ENCODE measurements at places on chromosomes 7 and 10.

DNA sequence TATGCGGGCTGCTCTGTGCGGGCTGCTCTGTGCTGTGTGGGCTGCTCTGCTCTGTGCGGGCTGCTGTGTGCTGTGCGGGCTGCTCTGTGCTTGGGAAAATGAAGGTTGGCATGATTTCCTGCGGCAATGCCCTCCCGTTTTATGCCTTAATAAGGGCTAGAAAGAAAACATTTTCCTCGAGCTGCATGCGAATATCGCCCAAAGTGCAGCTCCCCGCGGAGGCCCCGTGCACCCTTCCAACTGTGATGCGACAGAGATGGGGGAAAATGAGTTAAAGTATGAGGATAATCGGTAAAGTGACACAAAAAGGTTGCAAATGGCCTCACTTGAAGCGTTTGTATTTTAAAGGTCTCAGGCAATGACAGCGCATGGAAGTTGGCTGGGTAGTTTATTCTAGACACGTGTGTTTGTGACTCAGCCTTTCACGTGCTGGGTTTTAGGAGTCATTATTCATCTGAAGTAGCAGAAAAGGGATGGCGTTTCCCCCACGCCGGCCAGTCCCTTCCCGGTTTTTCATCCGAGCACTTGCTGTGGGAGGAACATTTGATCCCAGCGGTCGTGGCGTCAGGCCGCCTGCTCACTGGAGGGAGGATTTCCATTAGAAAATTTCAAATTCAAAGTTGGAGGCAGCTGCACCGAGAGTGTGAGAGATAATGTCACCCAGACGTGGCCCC, 220.7 kb downstream of the ADARB2 start:
- DNase-seq = peak; percentile 16

DNA sequence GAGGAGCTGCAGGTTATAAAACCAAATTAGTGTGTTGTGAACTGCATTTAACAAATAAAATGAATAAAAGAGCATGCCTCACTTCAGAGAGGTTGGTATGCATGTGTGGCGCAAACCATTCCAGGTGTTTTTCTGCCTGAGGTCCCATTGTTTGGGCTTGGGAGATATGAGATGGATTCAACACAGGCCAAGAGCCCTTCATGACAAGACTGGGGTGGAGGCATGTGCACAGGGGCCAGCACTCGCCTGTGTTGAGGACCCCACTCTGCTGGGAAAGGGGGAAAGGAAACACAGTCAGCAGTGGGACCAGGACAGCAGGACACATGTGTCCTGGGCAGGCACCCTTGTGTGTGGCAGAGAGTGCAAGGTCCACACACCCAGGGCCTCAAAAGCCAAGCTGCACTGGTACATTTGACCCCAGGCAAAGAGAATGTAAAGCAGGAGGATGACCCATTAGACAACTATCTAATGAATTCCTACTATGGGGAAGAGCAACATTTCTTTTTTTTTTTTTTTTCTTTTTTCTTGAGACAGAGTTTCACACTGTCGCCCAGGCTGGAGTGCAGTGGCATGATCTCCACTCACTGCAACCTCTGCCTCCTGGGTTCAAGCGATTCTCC, 9.2 kb upstream of the SLC18A3 start:
- DNase-seq = peak; percentile 80

- no peak for DNase-seq
Observed at GRCh38 chr7:1101563-1102431, 13.9 kb downstream of the GPER1 start.

DNA sequence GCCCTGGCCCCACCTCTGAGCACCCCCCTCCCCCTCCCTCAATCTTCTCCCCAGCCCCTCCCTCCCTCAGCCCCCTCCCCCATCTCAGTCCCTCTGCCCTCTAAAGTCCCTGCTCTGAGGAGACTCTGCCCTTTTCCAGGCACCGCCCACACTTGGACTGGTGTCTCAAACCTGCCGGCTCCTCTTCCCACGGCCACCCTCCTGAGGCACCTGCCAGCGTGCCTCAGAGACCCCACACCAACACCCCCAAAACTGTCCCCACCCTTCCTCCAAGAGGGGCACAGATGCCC, 34.6 kb upstream of the HSPB1 start:
- DNase-seq = no peak

GRCh38 chr10:6279540-6280267, 77.0 kb downstream of the PFKFB3 start:
- DNase-seq = peak; percentile 98

DNA sequence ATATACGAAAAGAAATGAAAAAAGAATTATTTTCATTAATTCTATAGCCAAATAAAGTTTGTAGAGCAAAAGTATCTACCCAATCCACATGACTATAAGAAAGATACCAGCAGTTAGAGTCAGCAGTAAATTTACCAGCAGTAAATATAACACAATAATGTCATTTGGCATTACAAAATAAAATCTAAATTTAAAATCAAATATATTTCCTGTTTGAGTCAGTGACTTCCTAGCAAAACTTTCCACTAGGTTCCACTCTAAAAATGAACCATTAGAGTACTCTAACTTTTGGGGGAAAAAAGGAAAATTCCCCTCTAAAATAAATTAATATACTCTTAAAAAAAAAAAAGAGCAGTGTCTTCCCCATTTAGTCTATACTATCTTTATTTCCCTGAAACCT, 144.8 kb downstream of the CPEB3 start:
- DNase-seq = no peak

- no peak for DNase-seq
Observed at GRCh38 chr7:91945476-91945875, 4.8 kb downstream of the AKAP9 start.

DNA sequence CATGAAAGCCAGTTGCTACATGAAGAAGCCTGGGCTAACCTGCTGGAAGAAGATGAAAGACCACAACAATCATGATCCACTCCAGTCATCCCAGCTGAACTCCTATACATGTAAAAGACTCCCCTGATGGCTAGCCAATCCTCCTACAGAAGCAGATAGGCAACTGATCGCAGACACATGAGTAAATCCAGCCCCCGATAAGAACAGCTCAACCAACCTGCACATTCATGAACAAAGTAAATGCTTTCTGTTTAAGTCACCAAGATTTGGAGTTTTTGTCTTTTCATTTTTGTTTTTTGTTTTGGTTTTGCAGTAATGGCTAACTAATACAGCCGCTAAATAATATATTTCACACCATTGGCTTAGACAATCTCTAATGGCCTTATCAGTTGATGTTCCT, 53.7 kb downstream of the PRLHR start:
- DNase-seq = no peak

DNA sequence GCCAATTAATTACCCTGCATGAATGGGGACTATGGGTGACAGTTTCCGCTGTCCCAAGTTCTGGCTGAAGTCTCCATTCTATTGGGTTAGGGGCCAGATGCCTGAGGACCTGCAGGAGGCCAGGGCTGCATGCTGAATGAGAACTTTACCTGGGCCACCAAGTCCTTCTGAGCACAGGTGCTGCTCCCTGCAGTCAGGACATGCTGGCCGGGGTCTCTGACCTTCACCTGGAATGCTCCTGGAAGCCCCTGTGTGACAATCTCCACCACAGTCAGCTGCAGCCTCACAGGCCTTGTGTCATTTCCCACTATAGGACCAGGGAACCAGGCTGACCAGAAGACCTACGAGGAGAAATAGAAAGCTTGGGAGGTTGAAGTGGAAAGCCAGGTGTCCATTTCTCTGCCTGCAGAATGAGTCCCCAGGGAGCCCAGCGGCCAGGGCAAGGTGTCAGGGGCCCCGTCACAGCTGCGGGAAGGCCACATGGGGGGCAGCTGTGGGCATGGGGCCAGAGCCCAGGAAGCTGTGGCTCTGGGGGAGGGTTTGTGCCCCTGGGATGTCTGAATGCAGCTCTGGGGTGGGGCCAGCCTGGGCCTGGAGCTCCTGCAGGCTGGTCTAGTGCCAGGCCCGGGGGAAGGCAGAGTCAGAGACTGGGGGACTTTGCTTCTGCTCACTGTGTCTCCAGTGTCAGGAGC, 5.6 kb upstream of the GIMAP8 start:
- DNase-seq = no peak

GRCh38 chr10:49742683-49743463, 19.2 kb downstream of the OGDHL start:
- DNase-seq = peak; percentile 49

DNA sequence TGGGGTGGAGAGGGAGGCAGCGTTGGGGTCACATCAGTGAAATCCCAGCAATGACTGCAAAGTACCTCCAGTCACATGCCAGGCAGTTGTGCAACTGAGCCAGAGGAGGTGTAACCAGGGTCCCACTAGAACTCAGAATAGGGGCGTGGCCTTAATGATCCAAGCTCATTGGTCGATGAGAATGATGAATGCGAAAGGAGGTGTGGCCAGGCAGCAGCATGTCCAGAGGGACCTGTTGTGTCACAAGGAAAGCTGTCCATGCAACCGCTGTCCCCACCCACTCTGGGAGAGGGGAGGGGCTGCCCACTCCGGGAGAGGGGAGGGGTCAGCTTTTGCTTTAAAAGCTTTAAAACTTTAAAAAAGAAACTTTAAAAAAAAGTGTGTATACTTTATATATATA, 25.3 kb upstream of the MTPAP start:
- DNase-seq = peak; percentile 69

DNA sequence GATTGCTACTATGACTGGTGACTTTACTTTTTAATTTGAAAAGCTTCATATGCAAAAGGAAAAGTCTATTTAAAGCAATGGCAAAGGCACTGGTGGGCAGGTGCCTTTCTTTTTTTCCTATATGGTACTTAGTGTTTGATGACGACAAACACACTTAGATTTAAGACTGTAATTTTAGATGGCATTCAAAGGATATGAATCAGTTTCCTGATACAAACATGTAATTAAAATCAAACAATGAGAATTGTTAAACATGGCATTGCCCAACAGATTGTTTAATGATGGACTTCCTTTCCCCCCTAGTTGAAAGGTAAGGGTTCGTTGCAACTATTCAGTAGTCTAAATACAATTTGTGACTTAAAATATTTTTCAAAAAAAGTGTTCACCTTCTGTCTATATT, 106.5 kb upstream of the SEMA3C start:
- DNase-seq = no peak

- peak; percentile 77 for DNase-seq
Observed at GRCh38 chr10:130491693-130492050, 355.5 kb downstream of the GLRX3 start.

DNA sequence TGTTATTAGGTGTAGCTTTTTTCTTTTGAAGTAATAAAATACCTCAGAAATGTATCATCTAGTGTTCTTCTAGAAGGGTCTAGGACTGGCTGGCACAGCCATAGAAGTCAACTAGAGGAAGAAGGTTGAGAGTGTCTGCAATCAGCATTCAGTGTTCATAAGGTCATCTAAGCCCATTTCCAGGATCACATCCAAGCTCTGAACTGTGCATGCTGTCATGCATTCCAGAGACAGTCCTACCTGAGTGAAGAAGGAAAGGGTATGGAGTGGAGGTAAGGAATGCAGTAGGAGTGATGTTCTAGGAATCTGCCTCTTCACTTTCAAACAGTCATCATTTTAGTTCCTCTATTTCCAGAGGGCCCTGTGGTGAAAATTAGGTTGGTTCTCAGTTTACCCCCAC, 789.7 kb downstream of the GATA3 start:
- no peak for DNase-seq

DNA sequence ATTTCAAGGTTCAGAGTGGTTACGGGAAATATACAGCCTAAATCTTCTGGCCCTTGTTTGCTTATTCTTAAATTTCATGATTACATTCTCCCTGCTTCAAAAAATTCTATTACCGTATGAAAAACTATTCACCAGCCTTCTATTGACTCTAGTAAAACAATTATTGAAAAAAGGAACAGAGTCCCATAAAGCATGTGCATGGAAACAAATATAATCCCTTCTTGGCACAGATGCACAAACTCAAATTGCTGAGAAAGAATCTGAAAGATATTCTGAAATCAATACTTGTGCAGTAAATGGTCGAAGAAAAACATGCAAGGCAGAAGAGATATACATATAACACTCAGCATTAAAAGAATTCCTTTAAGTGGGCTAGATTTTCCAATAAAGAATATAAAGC, 83.6 kb downstream of the LRRN3 start:
- DNase-seq = no peak

DNA sequence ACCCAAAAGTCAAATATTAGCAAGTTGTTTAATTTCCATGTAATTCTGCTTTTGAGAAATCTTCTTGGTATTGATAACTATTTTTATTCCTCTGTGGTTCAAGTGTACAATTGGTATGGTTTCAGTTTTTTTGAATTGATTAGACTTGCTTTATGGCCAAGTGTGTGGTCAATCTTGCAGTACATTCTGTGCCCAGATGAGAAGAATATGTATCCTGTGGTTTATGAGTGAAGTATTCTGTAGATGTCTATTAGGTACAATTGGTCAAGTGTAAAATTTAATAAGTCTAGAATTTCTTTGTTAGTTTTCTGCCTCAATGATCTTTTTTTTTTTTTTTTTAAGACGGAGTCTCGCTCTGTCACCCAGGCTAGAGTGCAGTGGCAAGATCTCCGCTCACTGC, 36.6 kb upstream of the C7orf33 start:
- DNase-seq = no peak

GRCh38 chr7:36360244-36360643, 29.4 kb upstream of the ANLN start:
- no peak for DNase-seq

GRCh38 chr7:20235288-20235687, 18.1 kb upstream of the MACC1 start:
- DNase-seq = no peak

- no peak for DNase-seq
Observed at GRCh38 chr10:29634105-29634504, 666 bp downstream of the SVIL start.
